ENCODE measurements at places on chromosomes 2 and 18. TPM values are rescaled to one million over a fixed set of nuclear protein-coding genes. Genes with fewer than 3 reads are reported as not detected.
A peak's percentile ranks its signal among the peaks of the same experiment; 100 is the strongest.

- DNase-seq = peak; percentile 42
Measured at GRCh38 chr2:64609227-64609941, 44.3 kb downstream of the SERTAD2 start.

- DNase-seq = peak; percentile 92
Measured at GRCh38 chr2:217934321-217935131, 68.3 kb downstream of the TNS1 start.

GRCh38 chr2:170145191-170145590, 32.8 kb upstream of the MYO3B start:
- no peak for DNase-seq

GRCh38 chr2:190789074-190790004, 91.3 kb upstream of the GLS start:
- DNase-seq = no peak

DNA sequence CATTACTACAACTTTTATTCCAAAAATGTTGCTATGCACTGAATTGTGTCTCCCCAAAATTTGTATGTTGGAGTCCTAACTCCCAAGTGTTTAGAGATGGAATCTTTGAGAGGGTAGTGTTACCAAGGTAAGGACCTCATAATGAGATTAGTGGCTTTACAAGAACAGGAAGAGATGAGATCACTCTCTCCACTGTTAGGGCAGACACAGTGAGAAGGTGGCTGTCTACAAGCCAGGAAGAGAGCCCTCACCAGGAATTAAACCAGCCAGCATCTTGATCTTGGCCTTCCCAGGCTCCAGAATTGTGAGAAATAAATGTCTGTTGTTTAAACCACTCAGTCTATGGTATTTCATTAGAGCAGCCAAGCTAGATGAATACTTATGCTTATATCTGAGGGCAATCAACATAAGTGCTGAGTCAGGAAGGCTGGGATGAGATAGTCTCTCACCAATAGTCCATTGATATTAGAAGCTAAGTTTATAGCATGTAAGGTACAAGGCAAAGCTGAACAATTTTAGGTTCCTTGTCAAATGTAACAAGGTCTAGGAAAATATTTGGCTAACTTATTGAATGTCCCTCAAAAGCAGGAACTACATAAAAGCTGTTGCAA, 317.6 kb upstream of the REG3G start:
- DNase-seq = no peak

- DNase-seq = no peak
Measured at GRCh38 chr2:216989340-216990129, 129.7 kb upstream of the TNP1 start.

DNA sequence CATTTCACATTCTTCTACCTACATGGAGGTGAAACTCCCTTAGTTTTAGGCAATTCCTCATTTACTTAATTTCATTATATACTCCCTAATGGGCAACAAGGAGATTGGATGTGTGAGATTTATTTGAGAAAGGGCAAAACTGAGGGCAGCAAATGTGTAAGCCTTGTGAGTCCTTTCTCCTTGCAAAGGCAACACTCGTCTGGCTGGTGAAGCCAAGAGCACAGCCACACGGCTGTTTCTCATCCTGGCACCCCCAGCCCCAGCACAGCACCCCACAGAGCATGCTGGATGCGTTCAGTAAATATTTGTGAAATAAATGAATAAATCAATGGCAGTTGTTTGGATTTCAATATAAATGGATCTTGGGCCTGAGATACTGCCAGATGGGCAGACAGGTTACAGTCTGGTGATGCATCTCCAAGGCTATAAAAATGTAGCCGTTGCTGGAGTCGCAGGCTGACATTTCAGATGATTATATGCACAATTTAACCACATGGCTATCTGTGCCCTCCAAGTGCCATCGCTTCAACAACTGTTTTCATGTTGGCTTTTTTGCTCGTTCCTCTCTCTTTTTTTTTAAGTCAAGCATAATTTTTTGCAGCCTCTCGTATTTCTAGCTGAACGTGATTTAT, 154.1 kb upstream of the REV1 start:
- DNase-seq = no peak

GRCh38 chr2:38602136-38602731, 494 bp downstream of the HNRNPLL start:
- no peak for DNase-seq

DNA sequence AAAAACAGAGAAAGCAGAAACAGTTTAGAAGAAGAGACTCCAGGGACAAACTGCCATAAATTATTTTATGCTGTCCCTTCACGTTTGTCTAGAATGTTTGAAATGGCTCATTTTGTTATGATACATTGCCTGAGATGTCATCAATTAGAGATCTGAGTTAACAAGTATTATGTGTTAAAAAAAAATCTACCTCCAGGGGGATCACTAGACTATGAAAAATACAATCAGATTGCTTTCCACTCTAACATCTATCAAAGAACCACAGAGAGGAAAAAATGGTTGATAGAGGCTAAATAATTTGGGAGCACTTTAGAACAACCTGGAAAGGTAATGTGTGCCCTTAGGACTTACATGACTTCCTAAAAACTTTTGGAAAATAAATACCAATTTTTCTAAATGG, 103.8 kb upstream of the CCDC150 start:
- no peak for DNase-seq

DNA sequence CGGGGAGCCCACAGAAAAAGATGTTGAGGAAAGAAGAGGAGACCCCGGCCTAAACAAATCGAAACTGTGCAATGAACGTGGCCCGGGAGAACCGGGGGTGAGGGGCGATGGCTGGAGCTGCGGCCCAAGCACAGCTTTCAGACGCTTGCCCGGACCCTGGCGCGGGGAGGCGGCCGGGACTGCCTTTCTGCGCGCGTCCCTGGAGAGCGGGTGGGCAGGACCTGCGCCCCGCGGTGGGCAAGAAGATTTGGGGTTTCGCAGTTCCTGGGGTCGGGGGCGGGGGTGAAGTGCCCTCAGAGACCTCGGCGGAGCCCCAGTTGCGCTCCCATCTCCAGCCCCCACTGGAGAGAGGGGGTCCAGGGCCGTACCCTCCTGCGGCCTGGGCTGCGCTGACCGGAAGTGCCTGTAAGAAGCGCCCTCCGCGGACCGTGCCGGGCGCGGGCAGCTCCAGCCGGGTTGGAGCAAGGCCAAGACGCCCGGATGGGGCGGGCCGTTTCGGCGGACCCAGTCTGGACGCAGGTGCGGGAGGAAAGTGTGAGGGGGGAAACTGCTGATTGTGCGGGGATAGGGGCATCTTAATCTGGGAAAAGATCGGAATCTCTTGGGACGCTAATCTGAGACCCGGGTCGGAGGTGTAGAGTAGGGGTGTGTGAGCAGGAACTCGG, 11.6 kb downstream of the EN1 start:
- DNase-seq = peak; percentile 37

- no peak for DNase-seq
Measured at GRCh38 chr2:177000715-177001072, 211.9 kb upstream of the HNRNPA3 start.

GRCh38 chr18:66558773-66559172, 45.1 kb downstream of the CDH19 start:
- DNase-seq = no peak

DNA sequence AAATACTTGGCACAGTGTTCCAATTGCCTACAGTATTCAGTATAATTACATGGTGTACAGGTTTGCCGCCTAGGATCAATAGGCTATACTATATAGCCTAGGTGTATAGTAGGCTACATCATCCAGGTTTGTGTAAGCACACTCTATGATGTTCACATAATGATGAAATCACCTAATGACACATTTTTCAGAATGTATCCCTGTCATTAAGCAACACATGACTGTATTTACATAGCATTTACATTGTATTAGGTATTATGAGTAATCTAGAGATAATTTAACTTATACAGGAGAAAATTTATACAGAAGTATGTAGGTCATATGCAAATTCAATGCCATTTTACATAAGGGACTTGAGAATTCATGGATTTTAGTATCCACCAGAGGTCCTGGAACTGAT, 35.4 kb downstream of the SCN7A start:
- no peak for DNase-seq

DNA sequence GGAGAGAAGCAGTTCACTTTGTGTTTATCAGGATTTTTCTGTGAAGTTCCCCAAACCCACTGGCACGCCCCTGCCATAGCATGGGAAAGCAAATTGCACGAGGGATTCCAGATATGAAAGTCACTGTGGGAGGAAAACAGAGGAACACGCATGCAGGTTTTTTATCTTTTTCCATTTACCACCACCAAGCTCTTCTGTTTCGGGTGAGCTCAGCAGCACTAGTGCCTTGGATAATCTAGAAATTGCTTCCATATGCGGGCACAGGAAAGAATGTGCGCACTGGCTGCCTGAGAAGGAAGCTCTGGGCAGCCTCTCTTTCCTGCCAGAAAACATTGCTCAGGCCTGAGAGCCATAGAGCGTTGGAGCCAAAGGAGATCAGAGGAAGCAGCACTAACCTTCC, 65.9 kb upstream of the WIPF1 start:
- peak; percentile 56 for DNase-seq

GRCh38 chr18:65363911-65364632, 386.7 kb upstream of the CDH7 start:
- no peak for DNase-seq

DNA sequence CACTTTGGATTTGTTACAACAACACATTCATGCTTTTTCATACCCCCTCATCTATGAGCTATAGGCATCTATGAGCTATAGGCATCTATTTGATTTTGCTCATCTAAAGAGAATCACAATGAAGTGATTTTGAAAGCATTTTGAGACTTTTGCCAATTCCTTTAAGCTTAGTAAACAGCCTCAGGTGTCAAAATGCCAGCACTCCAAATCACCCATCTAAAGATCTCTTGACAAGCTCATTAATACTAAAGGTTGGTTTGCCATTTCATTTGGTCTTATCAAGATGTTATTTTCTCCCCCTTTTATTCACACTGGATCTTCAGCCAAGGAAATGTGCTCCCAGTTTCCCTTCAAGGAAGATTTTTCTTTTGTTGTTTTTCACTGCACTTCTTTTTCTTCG, 110.7 kb upstream of the TLK1 start:
- no peak for DNase-seq

DNA sequence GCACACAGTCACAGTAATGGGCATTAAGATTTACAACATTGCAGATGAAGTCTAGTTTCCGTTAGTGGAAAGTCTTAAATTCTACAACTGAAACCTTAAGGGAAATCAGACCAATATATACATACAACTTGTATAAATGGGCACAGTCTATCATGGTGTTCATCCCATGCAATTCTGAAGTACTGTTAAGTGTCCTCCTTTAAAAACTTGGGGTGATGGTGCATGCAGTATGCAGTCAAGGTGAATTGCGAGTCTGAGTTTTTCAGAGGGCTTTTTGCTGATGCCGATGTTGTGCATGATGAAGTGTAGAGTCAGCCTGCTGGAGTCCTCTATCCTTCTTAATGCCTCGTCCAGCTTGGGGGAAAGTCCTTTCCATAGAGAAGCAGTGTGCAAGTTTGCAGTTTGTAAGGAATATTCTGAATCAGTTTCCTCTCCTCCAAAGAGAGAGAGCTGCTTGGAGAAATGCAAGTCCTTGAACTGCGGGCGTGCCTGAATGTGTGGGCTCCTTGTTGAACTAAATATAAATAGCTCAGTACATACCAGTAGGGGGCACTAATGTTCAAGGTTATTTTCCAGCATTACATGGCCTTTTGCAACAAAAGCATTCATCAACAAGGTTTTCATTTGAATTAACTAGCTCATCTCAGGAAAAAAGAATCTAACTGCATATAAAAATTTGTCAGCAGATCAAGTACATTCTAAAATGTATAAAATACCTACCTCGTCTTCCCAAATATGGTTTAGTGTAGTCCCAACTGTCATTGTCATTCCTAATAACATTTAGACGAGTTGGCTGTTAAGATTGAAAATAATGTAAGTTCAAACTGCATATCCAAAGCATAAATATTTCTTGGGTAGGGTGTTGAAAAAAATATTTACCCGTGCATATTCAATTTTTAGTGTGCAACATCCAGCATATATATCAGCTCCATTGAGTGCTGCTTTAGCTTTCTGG, 21.3 kb downstream of the HNRNPLL start:
- peak; percentile 57 for DNase-seq

- DNase-seq = no peak
Measured at GRCh38 chr18:9734189-9734588, 26.1 kb downstream of the RAB31 start.

DNA sequence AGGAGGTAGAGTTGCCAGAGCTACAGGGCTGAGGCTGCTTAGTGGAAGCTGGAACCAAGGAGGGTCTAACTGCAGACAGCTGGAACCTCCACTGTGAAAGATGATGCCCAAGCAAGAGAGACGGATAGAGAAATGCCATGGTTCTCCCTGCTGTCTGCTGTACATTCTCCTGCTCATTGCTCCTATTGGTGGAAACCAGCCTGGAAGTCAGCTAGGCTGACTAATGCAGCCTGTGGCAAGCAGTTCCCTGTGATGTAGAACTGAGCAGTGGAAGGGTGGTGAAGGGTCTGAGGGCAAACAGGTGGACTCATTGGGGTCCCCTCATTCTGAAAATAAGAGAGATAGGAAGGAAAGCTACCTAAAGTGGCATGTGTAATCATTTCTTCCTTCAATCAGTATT, 563.6 kb downstream of the SLC4A3 start:
- no peak for DNase-seq

- DNase-seq = peak; percentile 82
Measured at GRCh38 chr18:14971461-14972185, 223.7 kb downstream of the ANKRD30B start.

- no peak for DNase-seq
Measured at GRCh38 chr2:115299199-115299598, 856.8 kb downstream of the DPP10 start.

DNA sequence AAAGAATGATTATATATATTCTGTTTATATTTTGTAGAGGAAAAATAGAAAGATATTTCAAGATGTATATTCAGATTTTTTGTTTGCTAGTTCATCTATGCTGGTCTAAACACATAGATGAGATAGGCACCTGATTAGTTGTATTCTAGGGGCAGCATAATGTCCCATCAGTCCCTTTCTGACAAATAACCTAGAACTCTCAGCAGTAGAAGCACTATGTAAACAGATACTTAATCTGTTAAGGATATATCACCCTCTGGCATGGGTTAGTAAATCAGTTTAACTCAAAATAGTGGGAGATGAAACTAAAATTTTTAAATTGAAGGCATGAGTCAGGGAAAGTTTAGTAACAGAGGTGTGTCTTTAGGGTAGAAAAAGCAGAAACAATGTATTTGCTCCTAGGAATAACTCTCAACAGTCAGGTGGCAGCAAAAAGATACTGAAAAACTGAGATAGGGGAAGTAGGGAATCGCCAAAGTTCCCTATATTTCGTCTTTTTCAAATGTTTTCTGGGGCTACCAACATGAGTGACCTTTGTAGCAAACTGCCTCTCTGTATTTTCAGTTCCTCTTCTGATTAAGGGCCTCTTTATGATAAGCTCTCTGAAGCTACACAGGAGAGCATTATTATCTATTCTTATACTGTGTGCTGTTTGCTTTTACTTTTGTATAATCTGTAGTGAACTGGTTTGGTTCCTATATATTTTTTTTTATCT, 5.7 kb downstream of the PPP1R1C start:
- no peak for DNase-seq

- DNase-seq = no peak
Measured at GRCh38 chr2:68775272-68775842, 40.7 kb downstream of the ARHGAP25 start.

Gene IL1RL2
- total RNA-seq = not detected

Gene KIF5C
- 3.2 TPM for total RNA-seq

Gene PHOSPHO2
- 12.2 TPM for total RNA-seq

Gene PROKR1
- not detected for total RNA-seq

Gene SLC8A1
- total RNA-seq = 9.0 TPM

Gene HOXD13
- 20.7 TPM for total RNA-seq

Gene CDH2
- total RNA-seq = 90.6 TPM

Gene SIGLEC15
- 12.1 TPM for total RNA-seq

Gene RASGRP3
- 6.7 TPM for total RNA-seq

Gene CERKL
- not detected for total RNA-seq

Gene CHRND
- not detected for total RNA-seq

Gene ACTG2
- 0.74 TPM for total RNA-seq

Gene CHRNG
- total RNA-seq = not detected

Gene TFPI
- 43.8 TPM for total RNA-seq
